T-helper 2 cell treated with Interferon-gamma antibody and Interleukin-4, amounts not matched to agents 100 ng/mL and 5 ng/mL, for 36 hours (primary cell): ENCODE measurements at places on chromosomes 12 and 14. TPM values are rescaled to one million over a fixed set of nuclear protein-coding genes. Genes with fewer than 3 reads are reported as not detected.

PTCSC3 gene
- total RNA-seq: not detected in 2 replicates

SLC39A9 gene
- 48.9 and 49.0 TPM in 2 replicates for total RNA-seq

TPPP2 gene
- not detected in 2 replicates for total RNA-seq

MAP1LC3B2 gene
- 0.50 and 0.77 TPM in 2 replicates for total RNA-seq

TMEM132D gene
- not detected in 2 replicates for total RNA-seq

TMEM52B gene
- total RNA-seq: not detected in 2 replicates

GPR137C gene
- 0.34 and 0.50 TPM in 2 replicates for total RNA-seq

STAB2 gene
- not detected in 2 replicates for total RNA-seq

RNASE7 gene
- total RNA-seq: not detected in 2 replicates

LRIG3 gene
- total RNA-seq: 0.05 TPM in 1 of 2 replicates, not detected in the other

GZMH gene
- total RNA-seq: 2.0 and 2.7 TPM in 2 replicates

KRT80 gene
- not detected in 2 replicates for total RNA-seq

FOXJ2 gene
- 16.0 and 16.1 TPM in 2 replicates for total RNA-seq

ZCRB1 gene
- 45.0 and 45.5 TPM in 2 replicates for total RNA-seq

ERO1A gene
- total RNA-seq: 199 and 210 TPM in 2 replicates

VRTN gene
- not detected in 2 replicates for total RNA-seq

FGD4 gene
- total RNA-seq: 0.16 and 0.48 TPM in 2 replicates

LRTM2 gene
- total RNA-seq: not detected in 2 replicates

KERA gene
- not detected in 2 replicates for total RNA-seq

NRXN3 gene
- not detected in 2 replicates for total RNA-seq

BMP4 gene
- total RNA-seq: 0.55 and 1.0 TPM in 2 replicates

TGM1 gene
- total RNA-seq: 4.1 and 5.6 TPM in 2 replicates

EIF2B1 gene
- total RNA-seq: 71.9 and 72.1 TPM in 2 replicates

TTC9 gene
- total RNA-seq: 13.1 and 13.6 TPM in 2 replicates

AMIGO2 gene
- 5.1 and 5.3 TPM in 2 replicates for total RNA-seq

SMIM41 gene
- not detected in 2 replicates for total RNA-seq

SRGAP1 gene
- 0.05 and 0.20 TPM in 2 replicates for total RNA-seq

CSRP2 gene
- total RNA-seq: 0.11 and 0.18 TPM in 2 replicates

PZP gene
- not detected in 2 replicates for total RNA-seq

DDN gene
- 0.16 and 0.23 TPM in 2 replicates for total RNA-seq

KCNMB4 gene
- total RNA-seq: 0.25 and 0.27 TPM in 2 replicates

LRRC9 gene
- total RNA-seq: not detected in 2 replicates

CYP46A1 gene
- 0.07 and 0.09 TPM in 2 replicates for total RNA-seq

DAD1 gene
- total RNA-seq: 165 and 178 TPM in 2 replicates

CHGA gene
- total RNA-seq: not detected in 2 replicates

RNF212B gene
- total RNA-seq: not detected in 2 replicates

POP5 gene
- total RNA-seq: 63.5 and 67.7 TPM in 2 replicates

BBOF1 gene
- total RNA-seq: 0.48 and 0.75 TPM in 2 replicates

MYRFL gene
- total RNA-seq: not detected in 2 replicates

IKZF4 gene
- total RNA-seq: 21.8 and 23.3 TPM in 2 replicates

PPP4R3A gene
- 131 and 136 TPM in 2 replicates for total RNA-seq

TSPAN9 gene
- not detected in 2 replicates for total RNA-seq
